ENCODE measurements at places on chromosomes 2 and 18.
A peak's percentile ranks its signal among the peaks of the same experiment; 100 is the strongest.

- no peak for DNase-seq
Measured at GRCh38 chr2:178804791-178805190, 2.4 kb downstream of the TTN start.

DNA sequence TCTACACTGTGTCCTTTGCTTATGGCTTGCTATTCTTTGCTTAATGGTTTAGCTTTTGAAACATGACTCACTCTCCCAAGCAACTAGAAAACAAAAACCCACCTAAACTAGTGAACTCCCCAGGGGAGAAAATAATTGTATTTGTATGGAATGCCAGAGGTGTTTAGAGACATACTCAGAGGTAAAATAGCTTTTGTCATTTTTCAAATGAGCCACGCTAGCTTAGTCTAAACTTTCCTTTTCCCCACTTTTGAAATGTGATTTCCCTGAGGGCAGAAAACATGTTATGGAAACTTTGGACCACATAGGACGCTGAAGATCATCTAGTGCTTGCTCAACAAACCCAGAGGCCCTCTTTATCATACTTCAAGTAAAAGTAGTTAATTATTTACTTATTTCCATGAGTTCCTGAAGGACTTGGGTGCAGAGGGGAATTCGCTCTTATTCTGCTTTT lies 16.5 kb upstream of the CYTIP start:
- no peak for DNase-seq

DNA sequence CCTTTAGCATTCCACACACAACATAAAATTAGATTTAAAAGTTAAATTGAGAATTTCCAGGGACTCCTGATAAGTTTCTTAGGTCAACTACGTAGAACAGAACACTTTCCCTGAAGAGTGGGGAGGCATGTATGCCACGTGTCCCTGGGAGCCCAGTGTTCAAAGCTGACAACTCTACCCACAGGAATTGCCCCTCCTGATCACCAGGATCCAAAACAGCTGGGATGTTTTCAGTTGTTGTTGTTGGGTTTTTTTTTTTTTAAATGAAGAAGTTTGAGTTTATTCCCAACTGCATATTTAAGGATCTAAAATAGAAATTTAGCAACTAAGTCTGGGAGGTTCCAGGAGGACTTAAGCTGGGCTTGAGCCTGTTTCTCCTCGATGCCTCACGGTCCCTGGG lies 100.5 kb downstream of the TPGS2 start:
- no peak for DNase-seq

DNA sequence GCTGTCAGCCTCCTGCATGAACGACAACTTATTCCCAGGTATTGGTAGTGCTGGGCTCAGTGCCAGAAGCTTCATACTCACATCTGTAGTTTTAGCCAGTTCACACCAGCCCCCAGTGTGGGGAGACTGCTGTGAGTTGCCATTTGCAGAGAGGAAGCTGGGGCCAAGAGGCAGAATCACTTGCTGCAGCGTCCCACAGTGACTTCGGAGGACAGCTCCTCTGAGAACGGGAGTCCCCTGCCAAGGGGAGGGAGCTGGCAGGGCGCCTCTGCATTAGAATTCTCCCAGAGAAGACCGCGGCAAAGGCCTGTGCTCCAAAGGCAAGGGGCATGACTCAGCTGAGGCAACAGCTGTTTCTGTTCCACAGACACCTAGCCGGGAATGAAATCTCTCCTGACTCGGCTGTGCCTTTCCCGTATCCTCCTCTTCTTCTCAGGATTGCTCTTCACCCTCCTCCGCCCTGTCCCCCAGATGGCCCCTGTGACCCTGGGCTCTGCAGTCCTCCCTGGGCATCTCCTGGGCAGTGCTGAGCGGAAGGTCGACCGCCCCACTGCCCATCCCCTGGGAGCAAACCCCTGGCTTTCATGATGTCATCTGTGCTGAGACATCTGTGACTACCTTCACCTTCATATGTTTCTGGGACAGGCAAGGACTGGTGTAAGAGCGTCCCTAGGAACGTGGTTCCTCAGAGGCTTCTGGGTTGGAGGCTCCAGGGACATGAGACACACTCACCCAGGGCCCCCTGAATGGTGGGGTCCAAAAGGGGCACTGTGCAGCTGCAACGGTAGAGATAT lies 18.0 kb downstream of the MAL start:
- DNase-seq = peak; percentile 73

- DNase-seq = no peak
Measured at GRCh38 chr18:46630160-46630559, 26.9 kb downstream of the LOXHD1 start.

DNA sequence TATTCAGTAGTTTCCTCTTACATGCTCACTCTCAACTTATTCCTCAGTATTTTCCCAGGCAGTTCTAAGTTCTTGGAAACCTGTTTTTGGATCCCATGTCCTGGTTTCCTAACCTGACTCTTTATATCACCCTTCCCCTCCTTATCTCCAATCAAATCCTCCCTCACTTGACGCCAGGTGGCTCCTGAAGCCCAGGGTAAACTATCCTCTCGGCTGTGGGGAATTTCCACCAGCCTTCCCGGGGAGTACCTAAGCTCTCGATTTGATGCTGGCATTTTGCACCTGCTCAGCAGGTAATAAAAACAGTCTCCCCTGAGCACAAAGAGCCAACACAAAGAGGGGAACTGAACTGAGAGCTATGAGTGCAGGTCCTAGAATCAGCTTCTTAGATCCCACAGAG lies 538.0 kb downstream of the SLC4A3 start:
- DNase-seq = no peak

DNA sequence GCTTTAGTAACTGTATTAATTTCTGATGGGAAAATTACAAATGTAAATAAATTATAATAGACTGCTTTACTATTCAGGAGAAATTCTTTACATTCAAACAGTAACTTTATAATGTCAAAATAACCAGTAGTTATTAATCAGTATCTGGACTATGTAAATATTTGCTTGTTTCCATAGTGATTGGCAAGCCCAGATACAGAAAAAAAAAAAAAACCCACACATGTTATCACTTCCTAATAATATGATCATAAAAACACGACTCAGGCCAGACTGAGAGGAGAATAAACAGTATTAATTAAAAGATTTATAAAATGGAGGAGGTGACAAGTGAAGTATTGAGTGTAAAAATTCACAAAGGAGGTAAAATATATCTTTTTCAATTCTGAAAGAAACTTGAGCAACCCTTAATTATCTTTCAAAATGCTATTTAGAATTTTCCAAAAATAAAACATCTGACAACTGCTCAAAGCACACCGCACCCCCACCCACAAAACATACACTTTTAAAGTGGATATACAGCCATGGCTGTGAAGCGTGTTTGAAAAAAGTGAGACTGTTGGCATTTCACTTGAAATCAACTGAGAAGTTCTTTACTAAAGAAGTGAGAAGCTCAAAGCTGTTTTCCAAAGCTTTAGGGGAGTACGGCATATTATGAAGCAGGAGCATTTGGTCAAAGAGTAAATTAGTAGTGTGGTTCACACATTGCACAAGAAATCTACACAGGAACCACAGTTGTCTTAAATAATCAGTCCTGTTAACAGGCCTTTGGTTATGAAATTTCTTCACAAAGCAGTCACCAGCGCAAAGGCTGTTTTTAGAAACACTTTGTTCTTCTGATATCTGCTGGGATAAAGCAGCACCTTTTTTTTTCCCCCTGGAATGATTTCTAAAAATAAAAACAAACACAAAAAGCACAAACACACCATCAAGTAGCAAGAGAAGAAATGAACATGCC lies 475.8 kb downstream of the TXNL1 start:
- no peak for DNase-seq

- no peak for DNase-seq
Measured at GRCh38 chr18:23735021-23735464, 45.8 kb downstream of the LAMA3 start.

GRCh38 chr2:217732992-217733391 lies 269.8 kb downstream of the TNS1 start:
- no peak for DNase-seq

- no peak for DNase-seq
Measured at GRCh38 chr2:101766871-101767739, 69.6 kb downstream of the MAP4K4 start.

DNA sequence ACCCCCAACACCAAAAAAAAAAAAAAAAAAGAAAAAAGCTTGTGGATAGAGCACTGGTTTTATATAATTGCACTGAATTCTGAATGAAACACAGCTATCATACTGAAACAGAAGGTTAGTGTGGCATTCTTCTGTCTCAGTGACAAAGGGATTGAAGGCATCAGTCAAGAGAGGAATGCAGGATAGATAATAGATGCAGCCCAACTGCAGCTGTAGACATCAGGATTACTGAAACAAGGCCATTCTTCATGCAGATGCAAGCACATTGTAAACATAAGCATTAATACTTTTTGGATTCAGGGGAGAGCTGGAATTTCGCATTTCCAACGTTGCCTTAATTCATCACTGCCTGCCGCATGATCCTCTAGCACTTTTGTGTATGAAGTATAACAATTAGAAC lies 897.4 kb upstream of the KLHL29 start:
- DNase-seq = no peak

GRCh38 chr2:25025229-25026007 lies 16.5 kb upstream of the EFR3B start:
- no peak for DNase-seq

DNA sequence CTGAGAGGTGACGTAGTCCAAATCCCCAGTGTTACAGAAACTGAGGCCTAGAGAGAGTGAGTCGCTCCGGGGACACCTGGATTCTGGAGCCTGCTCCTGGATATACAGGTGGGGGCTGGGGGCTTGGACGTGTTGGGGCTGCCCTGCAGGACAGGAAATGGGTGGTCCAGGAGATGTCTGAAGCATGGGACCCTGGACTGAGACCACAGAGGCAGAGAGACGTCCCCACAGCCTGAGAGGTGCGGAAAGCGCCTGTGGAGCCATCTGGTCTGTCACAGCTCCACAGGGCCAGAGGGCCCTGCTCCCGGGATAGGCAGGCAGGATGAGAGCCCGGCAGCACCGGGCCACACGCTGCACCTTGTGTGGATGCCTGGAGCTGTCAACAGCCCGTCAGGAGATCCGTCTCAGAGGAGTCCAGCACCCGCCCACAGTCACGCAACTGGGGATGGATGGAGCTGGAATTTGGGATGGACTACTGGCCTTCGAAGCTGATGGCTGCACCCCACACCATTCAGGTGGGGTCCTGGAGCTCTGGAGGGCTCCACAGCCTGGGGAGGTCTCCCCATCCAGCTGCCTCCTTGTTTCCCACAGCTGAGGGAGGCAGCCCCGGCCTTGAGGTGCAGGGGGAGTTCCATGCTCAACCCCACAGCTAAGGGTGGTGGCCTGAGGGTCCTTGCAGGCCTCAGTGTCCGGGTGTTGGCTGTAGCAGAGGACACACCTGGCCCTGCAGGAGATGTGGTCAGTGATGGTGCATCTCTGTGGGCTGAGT lies 303.0 kb downstream of the NDUFA10 start:
- no peak for DNase-seq

GRCh38 chr2:71793926-71794325 lies 340.6 kb downstream of the DYSF start:
- DNase-seq = no peak

- DNase-seq = no peak
Measured at GRCh38 chr2:216934151-216934550, 74.3 kb upstream of the TNP1 start.

GRCh38 chr2:160538559-160539355 lies 45.1 kb upstream of the RBMS1 start:
- no peak for DNase-seq

- DNase-seq = no peak
Measured at GRCh38 chr2:85183479-85183878, 50.3 kb downstream of the TCF7L1 start.

DNA sequence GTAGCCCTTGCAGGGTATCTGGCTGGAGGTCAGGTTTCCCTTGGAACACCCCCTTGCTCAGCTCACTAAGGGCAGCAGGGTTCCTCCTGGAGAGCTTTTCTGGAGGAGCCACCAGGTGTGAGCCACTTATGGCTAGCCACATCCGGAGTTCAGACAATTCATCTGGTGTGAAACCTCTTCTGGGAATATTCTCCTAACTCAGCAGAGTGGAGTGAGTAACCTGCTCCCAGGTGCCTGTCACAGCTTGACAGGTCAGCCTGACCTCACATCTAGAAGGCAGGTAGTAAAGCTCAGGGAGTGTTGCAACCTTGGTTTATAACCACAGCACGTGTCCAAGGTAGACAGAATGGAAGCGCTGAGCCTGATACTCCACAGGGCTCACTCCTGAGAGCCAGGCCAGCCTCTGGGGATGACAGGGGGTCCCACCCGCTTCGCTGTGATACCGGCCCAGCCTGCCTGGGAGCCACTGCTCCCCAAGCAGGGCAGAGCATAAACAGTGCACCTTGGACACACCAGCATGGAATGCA lies 62.6 kb upstream of the TGFA start:
- DNase-seq = no peak

GRCh38 chr2:165144315-165144714 lies 59.5 kb downstream of the SCN3A start:
- no peak for DNase-seq

DNA sequence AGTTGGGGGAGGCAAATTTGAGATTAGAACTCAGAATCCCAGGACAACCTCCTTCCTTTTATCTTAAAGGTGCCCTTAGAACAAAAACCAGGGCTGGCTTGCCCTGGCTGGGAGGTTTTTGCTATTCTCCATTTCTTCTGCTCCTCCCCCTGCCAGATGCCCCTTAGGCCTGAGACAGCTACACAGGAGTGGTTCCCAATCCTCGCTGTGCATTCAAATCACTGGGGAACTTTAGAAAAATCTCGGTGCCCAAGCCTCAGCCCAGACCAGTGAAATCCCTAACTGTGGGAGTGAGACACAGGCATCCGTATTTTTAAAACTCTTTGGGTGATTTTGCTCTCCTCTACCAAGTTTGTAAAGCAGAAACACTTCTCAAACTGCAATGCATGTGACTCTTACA lies 38.8 kb downstream of the LBH start:
- DNase-seq = no peak

- DNase-seq = no peak
Measured at GRCh38 chr18:55328301-55328700, 259.7 kb downstream of the TCF4 start.

GRCh38 chr2:181408861-181409260 lies 48.3 kb upstream of the ITGA4 start:
- no peak for DNase-seq

GRCh38 chr2:239935789-239936758 lies 89.1 kb downstream of the NDUFA10 start:
- no peak for DNase-seq

DNA sequence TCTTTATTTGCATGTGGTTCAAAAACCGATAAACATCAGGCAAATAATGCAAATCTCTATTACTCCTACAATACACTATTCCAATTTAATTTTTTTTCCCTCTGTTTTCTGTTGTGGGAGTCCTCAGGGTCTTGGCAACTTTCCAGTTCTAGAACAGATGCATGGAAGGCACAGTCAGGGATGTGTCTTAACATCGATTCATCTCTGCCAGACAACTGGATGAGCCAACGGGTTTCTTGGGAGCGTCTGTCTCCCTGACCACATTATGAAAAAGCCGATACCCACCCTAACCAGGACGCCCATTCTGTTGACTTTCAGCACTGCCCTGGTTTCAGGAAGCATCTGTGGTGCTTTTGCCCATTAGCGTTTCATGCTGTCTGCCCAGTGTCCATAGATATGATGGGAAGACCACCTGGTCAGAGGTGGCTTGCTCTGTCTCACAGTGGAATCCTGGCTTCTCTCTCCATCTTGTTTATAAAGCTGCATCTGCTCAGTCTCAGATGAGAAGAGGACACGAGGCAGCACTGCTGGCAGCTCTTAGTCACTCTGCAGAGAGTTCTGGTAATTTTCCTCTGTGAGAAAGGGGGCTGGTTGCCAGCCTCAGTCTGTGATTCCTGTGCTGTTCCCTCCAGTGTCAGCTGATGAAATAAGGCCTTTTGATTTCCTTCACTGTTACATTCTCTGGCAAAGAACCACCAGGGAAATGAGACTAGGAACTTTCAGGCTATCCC lies 57.9 kb upstream of the KCNE4 start:
- peak; percentile 86 for DNase-seq
